Activated T-cell treated with anti-CD3 and anti-CD28 coated beads, Interleukin-2, amount 50 U/mL, for 72 hours (primary cell): ENCODE measurements at places on chromosomes 2 and 18. TPM values are rescaled to one million over a fixed set of nuclear protein-coding genes. Genes with fewer than 3 reads are reported as not detected.

- peaks cover 15% of the 10 kb centered on the region for H3K4me1 ChIP-seq
- peaks cover 2% of the 10 kb centered on the region for H3K36me3 ChIP-seq
- no peak overlapping the region for H3K27ac ChIP-seq
Observed at GRCh38 chr2:241224018-241224850, 35.8 kb downstream of the ANO7 start.

GRCh38 chr2:198756166-198756565, 701.6 kb downstream of the SATB2 start:
- DNase-seq: no peak
- no peaks in the 10 kb centered on the region for H3K36me3 ChIP-seq
- no peak overlapping the region for H3K27ac ChIP-seq
- no peaks in the 10 kb centered on the region for H3K4me1 ChIP-seq
- no peaks in the 10 kb centered on the region for H3K27me3 ChIP-seq

DNA sequence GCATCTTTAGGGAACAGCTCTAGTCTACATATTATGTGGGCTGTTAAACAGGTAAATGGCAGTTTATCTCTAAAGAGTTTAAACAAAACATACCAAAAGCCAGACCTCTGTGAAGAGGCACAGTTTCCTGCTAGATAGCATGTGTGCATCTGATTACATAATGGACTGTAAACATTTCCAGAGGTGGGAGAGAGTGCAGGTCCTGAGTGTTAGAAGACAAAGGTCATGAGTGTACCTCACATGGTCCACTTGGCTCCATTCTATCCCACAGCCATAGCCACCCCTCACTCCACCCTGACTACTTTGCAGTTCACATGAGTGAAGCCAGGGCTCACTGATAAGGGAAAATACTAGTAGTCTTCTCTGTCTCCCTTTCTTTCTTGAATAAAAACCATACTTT, 233.4 kb downstream of the MTX2 start:
- H3K4me1 ChIP-seq: peaks cover 4% of the 10 kb centered on the region
- DNase-seq: no peak
- no peak overlapping the region for H3K27ac ChIP-seq
- H3K4me3 ChIP-seq: no peak overlapping the region

DNA sequence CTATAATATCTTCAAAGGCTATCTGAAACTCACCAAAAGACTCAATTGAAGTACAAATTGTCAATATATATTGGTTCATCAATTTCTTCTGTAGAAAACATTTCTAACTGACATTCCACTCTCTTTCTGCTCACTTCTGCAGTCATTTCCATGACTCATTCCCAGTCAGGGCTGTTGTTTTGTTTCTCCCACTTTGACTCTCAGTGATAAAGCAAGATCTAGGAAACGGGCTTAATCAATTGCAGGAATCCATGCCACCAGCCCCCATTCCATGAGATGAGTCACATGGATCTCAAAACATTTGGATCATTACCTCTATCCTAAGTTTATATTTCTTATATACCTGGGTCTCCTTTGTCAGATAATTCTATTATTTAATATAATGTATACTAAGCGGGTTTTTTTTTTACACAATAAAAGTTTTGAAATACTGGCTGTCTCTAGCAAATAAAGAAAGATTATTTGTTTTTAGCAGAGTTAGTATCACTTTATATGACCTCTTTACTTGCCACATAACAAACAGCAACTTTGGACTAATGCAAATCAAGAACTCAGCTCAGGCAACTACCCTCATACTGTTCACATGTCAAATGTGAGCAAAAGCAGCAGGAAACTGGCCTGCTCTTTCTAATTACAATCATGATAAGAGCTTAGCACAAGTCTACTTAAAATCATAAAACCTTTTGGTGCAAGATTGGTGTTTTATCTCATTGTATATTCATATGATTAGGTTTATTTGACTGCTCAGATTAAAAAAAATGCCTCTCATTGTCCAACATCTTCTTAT, 251.1 kb upstream of the PIK3C3 start:
- DNase-seq: no peak
- no peaks in the 10 kb centered on the region for H3K27me3 ChIP-seq
- H3K36me3 ChIP-seq: no peaks in the 10 kb centered on the region
- no peak overlapping the region for H3K27ac ChIP-seq

- peak overlapping the region; percentile 1 for H3K27ac ChIP-seq
- peaks cover 53% of the 10 kb centered on the region for H3K4me1 ChIP-seq
- no peak for DNase-seq
- peaks cover 12% of the 10 kb centered on the region for H3K36me3 ChIP-seq
- no peaks in the 10 kb centered on the region for H3K27me3 ChIP-seq
- H3K4me3 ChIP-seq: peak overlapping the region; percentile 0
Observed at GRCh38 chr2:10400002-10400401, 48.1 kb downstream of the ODC1 start.

GRCh38 chr2:37390777-37391176, 46.3 kb downstream of the QPCT start:
- H3K27ac ChIP-seq: peak overlapping the region; percentile 60
- H3K27me3 ChIP-seq: peaks cover 3% of the 10 kb centered on the region
- DNase-seq: no peak
- H3K4me1 ChIP-seq: no peaks in the 10 kb centered on the region
- peaks cover 4% of the 10 kb centered on the region for H3K36me3 ChIP-seq

Gene FN1
- 1.2 TPM for total RNA-seq
